ENCODE measurements at places on chromosomes 1 and 21.

DNA sequence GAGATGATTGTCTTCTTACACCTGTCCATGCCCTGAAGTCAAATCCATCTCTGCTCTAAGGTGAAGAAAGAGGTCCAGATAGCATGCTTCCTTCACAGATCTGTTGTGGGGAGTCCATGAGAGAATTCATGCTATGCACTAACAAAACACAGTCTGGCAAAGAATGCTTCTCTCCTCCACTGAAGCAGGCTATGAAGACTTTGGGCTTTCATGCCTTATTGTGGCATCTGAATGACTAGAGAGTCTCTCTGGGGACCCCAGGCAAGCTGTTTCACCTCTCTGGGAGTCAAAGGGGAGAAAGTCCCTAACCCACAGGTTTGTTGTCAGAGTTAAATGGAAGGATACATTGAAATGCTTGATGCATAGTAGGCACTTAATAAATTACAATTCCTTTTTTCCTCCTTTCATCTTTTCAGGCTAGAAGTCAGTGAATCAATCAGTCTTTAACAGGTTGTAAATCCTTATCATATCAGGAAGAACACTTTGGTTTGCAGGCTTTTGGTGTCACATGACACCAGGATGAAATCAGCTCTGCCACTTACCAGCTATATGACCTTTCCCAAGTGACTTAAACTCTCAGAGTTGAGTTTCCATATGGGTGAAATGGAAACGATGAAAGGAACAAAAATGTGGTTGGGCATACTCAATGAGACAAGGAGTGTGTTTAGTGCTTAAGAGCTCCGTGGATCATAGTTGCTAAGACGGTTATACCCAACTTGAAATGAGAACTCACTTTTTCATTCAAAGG is 200.1 kb upstream of the DAB1 start:
- DNase-seq: no peak

- no peak for DNase-seq
These were observed 58.6 kb upstream of the GRIK3 start for GRCh38 chr1:37092937-37093336.

DNA sequence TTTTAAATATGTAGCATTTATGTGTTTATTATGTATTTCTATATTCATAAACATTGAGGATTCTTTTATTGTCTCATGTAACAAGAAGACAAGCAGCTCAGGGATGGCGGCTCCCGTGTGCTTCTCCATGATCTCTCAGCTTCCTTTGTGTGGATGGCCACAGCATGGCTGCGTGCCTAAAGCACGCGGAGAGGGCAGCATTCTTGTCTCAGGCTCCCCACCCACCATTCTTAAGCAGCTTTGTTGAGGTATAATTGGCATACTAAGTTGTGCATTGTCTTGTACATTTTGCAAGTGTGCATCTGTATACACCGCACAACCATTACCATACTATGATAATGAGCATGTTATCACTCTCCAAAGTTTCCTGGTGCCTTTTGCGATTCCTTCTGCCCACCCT is 81.6 kb downstream of the CAMTA1 start:
- no peak for DNase-seq

DNA sequence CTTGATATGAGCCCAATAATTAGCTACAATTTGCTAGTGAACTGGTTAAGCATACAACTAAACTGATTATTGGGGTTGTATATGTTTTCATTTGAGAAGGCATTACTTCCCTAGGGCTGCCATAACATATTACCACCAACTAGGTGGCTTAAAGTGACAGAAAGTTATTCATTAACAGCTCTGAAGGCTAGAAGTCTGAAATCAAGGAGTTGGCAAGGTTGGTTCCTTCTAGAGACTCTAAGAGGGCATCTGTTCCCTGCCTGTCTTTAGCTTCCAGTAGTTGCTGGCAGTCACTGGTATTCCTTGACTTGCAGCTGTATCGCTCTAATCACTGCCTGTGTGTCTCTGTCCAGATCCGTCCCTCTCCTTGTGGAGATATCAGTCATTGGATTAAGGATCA is 86.3 kb downstream of the LHX9 start:
- DNase-seq: no peak

DNA sequence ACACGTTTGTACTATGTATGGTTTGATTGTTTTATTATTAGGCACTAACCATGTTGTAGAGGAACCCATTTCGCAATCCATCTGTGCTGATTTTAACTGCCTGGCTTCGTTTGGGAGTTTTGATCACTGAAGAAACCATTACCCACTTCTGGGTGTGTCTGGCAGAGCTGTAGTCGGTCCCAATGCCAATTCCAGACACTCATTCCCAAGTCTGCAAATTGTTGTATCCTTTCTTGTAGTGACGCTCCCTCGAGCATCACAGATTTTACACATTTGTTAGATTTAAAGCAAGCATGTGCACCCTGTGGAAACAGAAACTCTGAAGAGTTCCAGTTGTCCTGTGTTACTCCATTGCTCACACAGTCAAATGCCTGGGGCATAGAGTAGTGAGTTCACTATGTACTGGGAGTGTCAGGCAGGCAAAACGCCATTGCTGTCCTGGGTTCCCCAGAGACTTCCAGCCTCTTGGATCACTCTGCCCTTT is 31.0 kb upstream of the EFCAB14 start:
- no peak for DNase-seq

All from iris pigment epithelial cell (primary cell).